ENCODE measurements at places on chromosomes 1 and 21.

DNA sequence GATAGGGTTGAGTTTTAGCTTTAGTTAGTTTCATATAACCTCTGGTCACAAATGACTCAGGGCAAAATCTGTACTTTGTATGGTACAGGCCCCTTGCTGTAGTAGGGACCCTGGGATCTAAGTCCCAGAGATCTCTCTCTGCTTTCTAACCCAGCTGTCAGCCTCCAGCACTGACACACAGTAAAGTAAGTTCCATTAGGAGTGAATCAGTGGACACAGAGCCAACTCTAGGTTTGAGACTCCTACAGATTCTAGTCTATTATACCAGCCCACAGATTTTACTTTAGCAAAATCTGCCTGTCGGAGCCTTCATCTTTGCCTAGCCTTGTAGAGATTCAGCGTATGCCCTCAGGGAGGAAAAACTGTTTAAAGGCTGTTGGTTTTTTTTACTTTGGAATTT lies 52.5 kb downstream of the ANGPTL1 start:
- DNase-seq: no peak

GRCh38 chr1:228007049-228007800 lies 427 bp downstream of the WNT3A start:
- DNase-seq: no peak

DNA sequence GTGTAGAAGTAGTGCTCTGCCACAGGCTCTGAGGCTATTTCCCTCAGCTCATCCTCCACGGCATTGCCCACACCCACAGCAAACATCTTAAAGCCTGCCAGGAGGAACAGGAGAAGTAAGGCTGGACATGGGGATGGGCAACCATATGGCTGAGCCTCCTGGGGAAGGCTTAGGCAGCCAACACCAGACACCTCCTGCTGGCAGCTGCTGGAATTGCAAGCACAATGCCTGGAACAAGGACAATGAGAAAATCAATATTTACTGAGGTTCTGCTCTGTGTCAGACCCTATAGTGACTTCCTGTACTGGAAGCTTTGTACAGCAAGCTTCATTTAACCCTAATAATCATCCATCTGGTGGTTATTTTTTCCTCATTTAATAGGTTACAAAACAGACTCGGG lies 8.2 kb downstream of the MATN1 start:
- DNase-seq: no peak

GRCh38 chr1:243939167-243939848 lies 89.3 kb upstream of the AKT3 start:
- no peak for DNase-seq

GRCh38 chr1:67052741-67053534 lies 1.0 kb downstream of the SLC35D1 start:
- DNase-seq: peak; percentile 69

DNA sequence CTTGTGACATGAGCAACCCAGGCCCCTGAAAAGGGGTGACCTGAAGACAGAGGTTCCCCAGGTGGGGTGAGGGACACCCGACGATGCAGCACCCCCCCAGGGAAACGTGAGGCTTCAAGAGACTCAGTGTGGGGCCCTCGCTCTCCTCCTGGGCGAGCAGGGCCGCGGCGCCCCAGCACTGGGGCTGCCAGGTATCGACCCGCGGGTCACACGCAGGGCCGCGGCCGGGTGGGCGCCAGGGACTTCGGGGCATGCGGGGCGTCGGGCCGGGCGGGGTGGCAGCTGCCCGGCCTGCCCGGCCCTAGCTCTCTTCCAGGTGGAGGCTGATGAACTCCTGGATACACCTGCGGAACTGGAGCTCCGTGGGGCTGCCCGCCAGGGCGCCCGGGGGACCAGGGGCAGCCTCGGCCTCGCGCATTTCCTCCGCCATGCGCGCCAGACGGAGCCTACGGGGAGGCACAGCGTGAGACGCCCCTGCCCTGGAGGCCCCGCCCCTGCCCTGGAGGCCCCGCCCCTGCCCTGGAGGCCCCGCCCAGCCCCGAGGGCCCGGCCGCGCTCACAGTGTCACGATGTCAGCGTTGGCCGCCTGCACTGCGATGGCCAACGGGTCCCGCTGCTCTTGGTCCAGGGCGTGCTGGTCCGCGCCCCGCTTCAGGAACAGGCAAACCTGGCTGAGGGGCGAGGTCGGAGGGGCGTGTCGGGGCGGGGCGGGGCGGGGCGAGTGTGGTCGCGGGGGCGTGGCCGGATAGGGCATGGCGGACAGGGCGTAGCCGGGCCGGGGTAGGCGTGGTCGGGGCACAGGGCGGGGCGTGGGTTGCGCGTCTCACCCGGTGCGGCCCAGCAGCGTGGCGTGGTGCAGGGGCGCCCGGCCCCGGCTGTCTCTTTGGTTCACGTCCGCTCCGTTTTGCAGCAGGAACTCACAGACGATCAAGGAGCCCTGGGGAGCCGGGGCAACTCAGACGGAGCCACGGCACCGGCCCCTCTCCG lies 13.3 kb downstream of the SCNN1D start:
- DNase-seq: no peak

- peak; percentile 77 for DNase-seq
Measured at GRCh38 chr1:62325081-62325480, 5.8 kb upstream of the KANK4 start.

- no peak for DNase-seq
Measured at GRCh38 chr21:21682172-21682571, 684.0 kb downstream of the NCAM2 start.

DNA sequence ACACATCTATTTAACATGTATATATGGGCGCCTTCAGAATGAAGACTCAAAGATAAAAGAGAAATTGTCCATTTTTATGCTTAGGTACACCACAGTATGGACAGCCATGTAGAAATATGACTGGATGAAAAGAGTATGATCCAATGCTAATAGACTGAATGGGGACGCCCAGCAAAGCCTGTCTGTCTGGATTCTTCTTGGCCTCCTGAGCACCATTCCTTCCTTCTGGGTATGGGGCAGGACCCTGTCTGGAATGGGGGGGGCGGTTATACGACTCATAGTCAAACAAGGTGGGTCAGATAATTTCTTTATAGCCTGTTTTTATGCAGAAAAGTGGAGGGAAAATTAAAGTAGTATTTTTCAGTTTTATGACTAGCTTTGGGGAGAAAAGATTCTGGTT lies 81.2 kb upstream of the ABCD3 start:
- DNase-seq: peak; percentile 88
